Liver (tissue), 10 donors: ENCODE measurements at places on chromosomes 12 and 14. TPM values are rescaled to one million over a fixed set of nuclear protein-coding genes. Genes with fewer than 3 reads are reported as not detected.

Gene CMTM5
- 5.5 TPM for total RNA-seq

Gene ADAM21
- not detected for total RNA-seq

Gene CAPZA3
- 0.33 TPM for total RNA-seq

Gene KRT75
- total RNA-seq, result not detected

Gene CBLN3
- total RNA-seq, result 0.79 TPM
